T-helper 1 cell (primary cell): ENCODE measurements at places on chromosomes 13 and 19.

DNA sequence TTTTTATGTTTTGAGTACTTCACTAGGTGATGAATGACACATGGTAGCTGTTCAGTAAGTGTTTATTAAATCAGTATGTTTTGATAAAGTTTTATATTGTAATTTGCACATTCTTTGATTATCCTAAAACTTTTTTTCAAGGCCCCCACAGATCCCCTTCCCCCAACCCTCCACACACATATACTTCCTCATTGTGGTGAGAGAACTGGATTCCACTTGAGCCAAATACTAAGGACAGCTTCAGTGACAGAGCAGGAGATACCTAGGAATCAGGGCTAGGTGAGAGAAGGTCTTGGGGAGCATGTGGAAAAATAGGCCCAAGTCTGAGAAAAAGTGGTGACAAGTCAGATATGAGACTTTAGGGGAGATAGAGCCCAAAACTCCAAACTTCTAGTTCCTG lies 174.6 kb downstream of the TDRD3 start:
- no peak for DNase-seq

GRCh38 chr13:25268561-25268960 lies 18.7 kb downstream of the MTMR6 start:
- DNase-seq: no peak

- DNase-seq: no peak
Measured at GRCh38 chr13:28476919-28477708, 17.8 kb downstream of the FLT1 start.

GRCh38 chr13:22561581-22561980 lies 619.2 kb upstream of the SGCG start:
- DNase-seq: no peak

GRCh38 chr13:87536499-87536898 lies 134.7 kb upstream of the SLITRK5 start:
- no peak for DNase-seq

GRCh38 chr13:80340651-80341100 lies 250 bp downstream of the SPRY2 start:
- DNase-seq: no peak

GRCh38 chr19:8399681-8400188 lies 9.6 kb downstream of the RAB11B start:
- DNase-seq: no peak

DNA sequence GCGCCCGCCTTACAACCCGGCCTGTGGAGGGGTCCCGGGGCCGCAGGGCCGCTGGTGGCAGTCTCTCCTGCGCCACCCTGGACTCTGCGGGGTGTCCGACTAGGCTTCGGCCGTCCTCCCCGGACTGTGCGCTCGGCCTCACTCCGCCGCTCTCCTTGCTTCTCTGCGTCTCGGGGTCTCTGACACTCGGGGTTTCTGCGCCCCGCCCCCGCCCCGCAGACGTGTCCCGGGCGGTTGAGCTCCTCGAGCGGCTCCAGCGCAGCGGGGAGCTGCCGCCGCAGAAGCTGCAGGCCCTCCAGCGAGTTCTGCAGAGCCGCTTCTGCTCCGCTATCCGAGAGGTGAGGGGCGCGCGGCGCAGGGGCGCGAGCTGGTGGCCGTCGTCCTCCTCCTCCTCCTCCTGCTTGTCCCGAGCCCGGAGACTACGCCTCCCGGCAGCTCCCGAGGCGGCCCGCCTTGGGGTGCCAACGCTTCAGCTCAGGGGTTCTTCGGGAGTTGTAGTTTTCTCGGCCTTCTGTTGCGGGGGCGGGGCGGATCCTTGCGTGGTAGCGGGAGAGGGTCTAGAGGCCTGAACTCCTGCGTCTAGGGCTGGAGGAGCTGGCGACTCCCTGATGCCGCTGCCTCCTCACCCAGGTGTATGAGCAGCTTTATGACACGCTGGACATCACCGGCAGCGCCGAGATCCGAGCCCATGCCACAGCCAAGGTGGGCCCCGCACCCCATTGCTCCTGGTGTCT lies 627 bp downstream of the LIN7B start:
- no peak for DNase-seq

DNA sequence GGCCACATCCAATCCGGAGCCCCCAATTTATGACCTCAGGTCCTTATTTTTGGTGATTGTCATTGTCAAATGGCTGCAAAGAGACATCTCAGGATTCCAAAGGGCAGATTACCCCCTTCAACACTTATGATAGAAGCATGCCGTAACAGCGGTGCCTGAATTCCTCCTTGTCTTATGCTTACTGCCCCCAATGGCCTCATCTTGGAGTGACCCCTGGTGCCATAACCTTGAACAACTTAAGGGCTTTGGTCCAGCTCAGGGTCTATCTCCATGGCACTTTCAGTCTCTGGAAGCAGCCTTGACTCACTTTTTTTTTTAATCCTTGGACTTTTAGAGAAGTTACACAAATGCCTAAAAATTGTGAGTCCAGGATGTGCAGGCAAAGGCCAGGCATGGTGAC lies 171.6 kb upstream of the ZNF507 start:
- DNase-seq: no peak

DNA sequence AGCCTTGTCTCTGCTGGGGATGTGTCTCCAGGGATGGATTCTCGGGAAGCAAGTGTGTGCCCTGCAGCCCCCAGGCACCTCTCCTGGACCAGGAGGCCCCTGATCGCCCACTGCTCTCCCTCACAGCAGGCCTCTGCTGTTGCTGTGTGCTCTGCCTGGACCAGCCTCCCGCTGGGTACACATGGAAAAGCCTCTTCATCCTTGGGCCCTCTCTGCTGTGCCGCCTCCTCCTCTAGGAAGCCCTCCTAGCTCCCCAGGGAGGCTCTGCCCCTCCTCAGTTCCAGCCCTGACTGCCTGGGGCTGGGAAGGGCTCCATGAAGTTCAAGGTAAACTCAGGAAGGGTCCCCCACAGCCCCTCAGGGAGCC lies 12.0 kb downstream of the NDUFA11 start:
- no peak for DNase-seq

GRCh38 chr19:17023805-17024204 lies 2.8 kb downstream of the CPAMD8 start:
- no peak for DNase-seq

GRCh38 chr19:18768046-18768771 lies 22.9 kb downstream of the COMP start:
- DNase-seq: no peak

DNA sequence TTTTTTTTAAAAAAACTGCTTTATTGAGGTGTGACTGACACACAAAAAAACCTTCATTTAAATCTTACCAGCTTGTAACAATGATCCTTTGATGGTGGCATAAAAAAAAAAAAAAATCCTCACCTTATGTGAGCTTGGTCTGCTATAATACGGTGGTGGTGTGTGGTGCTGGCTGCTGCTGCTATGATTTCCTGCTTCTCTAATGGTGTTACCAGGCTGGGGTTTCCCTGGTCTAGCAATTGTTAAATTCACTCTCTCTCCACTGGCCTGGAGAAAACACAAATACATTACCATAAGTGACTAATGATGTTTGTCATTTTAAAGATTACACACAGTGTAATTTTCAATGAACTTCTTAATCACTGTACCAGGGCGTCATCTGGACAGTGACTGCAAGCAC lies 60.6 kb downstream of the LNX2 start:
- no peak for DNase-seq

- DNase-seq: no peak
Measured at GRCh38 chr19:1867349-1867724, 4.0 kb upstream of the KLF16 start.

DNA sequence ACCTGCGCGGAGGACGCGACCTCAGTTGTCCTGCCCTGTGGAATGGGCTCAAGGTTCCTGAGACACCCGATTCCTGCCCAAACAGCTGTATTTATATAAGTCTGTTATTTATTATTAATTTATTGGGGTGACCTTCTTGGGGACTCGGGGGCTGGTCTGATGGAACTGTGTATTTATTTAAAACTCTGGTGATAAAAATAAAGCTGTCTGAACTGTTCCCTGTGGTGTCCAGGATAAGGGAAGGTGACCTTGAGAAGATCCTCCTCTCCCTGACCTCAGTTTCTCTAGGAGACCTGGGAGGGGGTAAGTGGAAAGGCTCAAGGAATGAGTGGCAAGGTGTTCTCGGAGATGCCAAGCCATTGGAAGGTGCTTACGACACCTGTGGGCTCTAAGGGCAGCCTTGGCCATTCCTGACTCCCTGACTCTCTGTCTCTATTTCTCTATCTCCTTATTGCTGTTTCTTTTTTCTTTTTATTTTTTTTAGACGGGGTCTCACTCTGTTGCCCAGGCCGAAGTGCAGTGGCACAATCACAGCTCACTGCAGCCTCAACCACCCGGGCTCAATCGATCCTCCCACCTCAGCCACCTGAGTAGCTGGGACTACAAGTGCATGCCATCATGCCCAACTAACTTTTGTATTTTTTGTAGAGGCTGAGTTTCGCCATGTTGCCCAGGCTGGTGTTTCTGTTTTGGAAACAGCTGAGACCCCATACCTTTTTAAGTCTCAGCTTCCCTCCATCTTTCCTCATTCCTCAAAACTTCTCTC lies 3.2 kb downstream of the GDF15 start:
- DNase-seq: no peak

- peak; percentile 66 for DNase-seq
Measured at GRCh38 chr19:40610396-40611064, 9.4 kb downstream of the LTBP4 start.

- no peak for DNase-seq
Measured at GRCh38 chr13:73521290-73521624, 462.5 kb downstream of the KLF5 start.

GRCh38 chr13:111159362-111160320 lies 44.5 kb downstream of the ARHGEF7 start:
- DNase-seq: no peak

DNA sequence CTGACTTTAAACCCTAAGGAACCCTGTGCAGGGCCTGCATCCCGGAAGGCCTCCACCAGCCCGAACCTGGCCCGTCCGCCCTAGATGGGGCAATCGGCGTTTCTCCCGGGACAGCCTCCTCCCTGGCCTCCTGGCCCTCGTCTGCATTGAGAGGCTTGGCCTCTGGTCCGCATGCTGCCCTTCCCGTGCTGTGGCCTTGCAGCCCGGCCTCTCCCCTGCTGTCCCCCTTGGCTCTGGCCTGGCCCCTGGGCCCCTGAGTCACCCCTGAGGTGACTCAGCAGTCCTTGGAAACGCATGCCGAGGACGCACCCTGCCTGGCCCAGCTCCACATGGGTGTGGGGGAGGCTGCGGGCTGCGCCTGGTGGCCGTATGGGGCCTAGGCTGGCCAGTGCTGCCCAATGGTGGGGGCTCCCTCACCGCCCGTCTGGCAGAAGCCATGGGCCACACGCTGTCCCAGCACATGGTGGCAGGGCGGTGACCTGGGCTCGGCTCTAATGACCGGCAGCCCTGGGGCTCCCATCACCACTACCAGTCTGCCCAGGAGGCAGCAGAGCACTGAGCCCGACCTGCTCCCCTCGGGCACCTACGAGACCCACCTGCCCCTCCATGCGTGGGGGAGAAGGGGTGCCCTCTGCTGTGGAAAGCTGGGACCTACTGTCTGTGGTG lies 25.7 kb downstream of the SH3GL1 start:
- DNase-seq: no peak

DNA sequence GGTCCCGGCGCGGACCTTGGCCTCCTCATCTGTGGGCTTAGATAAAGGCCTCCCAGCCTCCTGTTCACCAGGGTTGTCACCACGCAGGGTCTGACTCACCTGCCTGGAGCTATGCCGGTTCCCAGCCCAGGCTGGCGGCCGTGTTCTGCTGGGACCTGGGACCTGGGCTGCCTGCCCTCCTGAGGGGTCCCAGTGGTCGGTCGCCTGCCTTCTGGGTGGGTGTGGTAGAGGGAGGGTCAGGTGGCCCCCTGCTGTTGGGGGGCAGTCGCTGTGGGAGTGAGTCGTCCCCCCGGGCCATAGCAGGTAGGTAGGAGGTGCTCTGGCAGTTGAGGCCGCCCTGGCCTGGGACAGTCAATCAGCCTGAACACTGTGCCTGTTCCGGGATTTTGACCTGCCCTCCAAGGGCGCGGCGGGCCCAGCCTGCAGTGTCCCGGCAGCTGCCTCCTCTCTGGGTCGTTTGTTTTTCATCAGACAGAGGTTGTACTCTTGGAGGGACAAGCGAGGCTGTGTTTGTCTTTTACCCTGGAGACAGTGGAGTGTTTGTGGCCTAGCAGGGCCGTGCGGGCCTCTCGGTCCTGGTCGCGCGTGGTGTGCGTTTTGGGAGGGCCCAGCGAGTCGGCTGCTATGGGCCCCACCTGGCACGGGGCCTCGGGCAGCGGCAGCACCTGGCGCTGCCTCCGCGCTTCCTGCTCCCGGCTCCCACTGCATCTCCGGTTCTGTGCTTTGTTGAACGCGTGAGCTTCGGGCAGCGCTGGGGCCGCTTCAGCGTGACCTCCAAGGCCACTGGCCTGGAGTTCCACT lies 2.6 kb downstream of the ADAT3 start:
- no peak for DNase-seq

- no peak for DNase-seq
Measured at GRCh38 chr13:62129000-62129551, 713.4 kb upstream of the PCDH20 start.

- no peak for DNase-seq
Measured at GRCh38 chr13:104086210-104086609, 1020.0 kb upstream of the SLC10A2 start.

DNA sequence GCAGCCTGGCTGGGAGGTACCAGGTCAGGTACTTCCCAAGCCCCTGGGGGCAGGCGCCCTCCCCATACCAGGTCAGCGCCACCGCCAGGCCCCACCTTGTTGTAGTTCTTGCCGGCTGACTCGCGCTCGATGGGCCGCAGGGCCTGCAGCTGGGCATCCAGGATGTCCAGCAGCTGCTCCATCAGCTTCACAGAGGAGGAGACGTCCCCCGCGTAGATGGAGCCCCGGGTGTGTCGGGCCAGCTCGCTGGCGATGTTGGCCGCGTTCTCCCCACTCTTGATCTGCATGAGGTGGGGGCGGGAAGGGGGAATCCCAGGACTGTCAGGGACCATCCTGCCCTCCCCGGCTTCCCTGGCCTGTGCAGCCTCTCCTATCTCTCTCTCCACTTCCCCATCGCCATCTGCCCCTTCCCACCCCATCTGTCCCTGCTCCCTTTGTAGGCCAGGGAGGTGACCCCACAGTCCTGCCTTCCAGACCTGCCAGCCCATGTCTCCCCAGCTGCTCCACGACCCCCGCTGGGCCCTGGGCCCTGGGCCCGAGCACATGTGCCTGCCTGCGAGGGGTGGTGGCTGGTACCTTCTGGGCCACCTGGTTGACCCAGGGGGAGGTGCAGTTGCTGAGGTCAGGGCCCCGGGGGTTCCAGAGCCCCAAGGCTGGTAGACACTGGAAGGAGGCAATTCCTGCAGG lies 23.8 kb upstream of the ASF1B start:
- no peak for DNase-seq

- peak; percentile 78 for DNase-seq
Measured at GRCh38 chr19:49555600-49556411, 24.6 kb downstream of the NOSIP start.

GRCh38 chr19:53844849-53845246 lies 20.7 kb upstream of the NLRP12 start:
- DNase-seq: no peak

GRCh38 chr13:91158017-91158395 lies 189.5 kb upstream of the MIR17HG start:
- no peak for DNase-seq

GRCh38 chr13:93953841-93954240 lies 525.6 kb downstream of the DCT start:
- DNase-seq: no peak

- no peak for DNase-seq
Measured at GRCh38 chr19:3914199-3914598, 18.7 kb upstream of the NMRK2 start.

- no peak for DNase-seq
Measured at GRCh38 chr19:50300814-50301606, 28.2 kb downstream of the KCNC3 start.
